ENCODE measurements at places on chromosomes 3 and 15.

- no peak for DNase-seq
Measured at GRCh38 chr3:31455524-31455923, 77.2 kb upstream of the STT3B start.

GRCh38 chr3:31988271-31988670, 6.7 kb downstream of the ZNF860 start:
- DNase-seq, result no peak

GRCh38 chr15:94238539-94239118, 7.3 kb downstream of the MCTP2 start:
- DNase-seq, result no peak

GRCh38 chr15:42727750-42728381, 9.1 kb downstream of the CDAN1 start:
- no peak for DNase-seq

DNA sequence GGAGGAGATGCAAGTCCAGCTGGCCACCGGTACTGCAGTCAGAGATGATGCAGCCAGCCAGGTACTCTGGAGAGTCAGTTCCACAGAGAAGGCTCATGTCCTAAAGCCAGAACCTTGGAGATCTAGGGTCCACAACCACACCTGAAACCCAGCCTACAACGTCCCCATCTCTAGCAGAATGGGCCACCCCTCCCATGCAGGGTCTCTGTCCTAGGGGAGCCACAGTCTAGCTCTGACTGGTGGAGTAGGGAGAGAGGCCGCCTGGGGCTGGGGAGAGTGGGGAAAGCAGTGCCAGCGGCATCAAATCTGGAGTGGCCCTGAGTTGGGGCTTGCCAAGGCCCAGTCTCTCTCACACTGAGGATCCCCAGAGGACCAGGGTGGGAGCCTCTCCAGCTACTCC, 43.5 kb downstream of the PTH1R start:
- no peak for DNase-seq

GRCh38 chr15:52419494-52419893, 109.2 kb downstream of the MYO5A start:
- DNase-seq, result no peak

- no peak for DNase-seq
Measured at GRCh38 chr15:63401078-63401477, 19.4 kb upstream of the CA12 start.

DNA sequence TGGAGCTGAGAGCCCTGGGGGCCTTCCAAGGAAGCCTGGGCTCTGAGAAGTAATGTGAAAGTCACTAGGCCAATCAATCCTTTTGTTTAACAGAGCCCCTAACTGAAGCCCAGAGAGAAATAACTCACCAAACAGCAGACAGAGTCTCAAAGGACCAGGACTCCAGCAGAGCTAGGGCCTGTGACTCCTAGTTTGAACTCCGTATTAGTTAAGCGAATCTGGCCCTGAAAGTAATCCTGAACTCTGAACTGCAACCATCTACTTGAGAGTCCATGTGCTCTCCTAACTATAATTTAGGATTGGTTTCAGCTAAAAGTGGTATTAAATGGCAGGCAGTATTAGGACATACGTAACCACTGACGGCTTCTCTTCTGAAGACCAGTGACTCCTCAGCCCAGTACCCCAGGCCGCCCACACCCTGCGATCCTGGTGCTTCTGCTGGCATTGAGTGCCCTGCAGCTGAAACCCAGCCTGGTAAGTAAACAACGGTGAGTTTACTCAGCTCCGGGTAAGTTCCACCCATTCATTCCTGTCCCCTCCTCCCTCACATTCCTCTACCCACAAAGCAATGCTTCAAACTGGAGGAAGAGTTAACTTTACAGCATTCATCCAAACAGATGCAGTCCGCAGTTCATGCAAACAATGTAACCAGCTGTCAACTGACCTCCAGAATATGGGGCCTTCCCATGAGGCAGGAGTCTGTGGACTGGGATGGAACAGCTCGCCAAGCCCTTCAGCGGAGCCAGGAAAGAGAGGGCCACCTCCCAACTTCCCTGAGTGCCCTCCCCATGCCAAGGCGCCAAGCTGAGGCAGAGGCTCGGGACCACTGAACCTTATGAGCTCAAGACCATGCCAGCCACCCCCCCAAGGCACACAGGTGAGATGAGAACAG, 7.3 kb downstream of the MYO5C start:
- no peak for DNase-seq

GRCh38 chr3:47872916-47873315, 70.0 kb downstream of the DHX30 start:
- DNase-seq, result no peak

GRCh38 chr3:110419601-110420000, 652.0 kb upstream of the NECTIN3 start:
- DNase-seq, result no peak

- DNase-seq, result no peak
Measured at GRCh38 chr3:190099099-190099498, 21.6 kb downstream of the P3H2 start.

- DNase-seq, result no peak
Measured at GRCh38 chr3:38268522-38268921, 2.9 kb downstream of the SLC22A13 start.

GRCh38 chr3:107882881-107883280, 207.9 kb downstream of the CD47 start:
- no peak for DNase-seq

DNA sequence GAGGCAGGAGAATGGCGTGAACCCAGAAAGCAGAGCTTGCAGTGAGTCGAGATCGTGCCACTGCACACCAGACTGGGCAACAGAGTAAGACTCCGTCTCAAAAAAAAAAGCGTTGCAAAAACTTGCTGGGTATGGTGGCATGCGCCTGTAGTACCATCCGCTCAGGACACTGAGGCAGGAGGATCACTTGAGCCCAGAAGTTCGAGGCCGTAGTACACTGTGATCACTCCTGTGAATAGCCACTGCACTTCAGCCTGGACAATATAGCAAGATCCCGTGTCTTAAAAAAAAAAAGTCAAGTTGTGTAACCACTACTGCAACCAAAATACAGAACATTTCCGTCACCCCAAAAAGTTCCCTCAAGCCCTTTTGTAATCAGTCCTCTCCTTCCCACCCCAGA, 1.5 kb downstream of the ARPC4 start:
- no peak for DNase-seq

- no peak for DNase-seq
Measured at GRCh38 chr3:154862265-154862664, 217.9 kb upstream of the MME start.

GRCh38 chr3:78825858-78826215, 942.0 kb downstream of the ROBO1 start:
- no peak for DNase-seq

DNA sequence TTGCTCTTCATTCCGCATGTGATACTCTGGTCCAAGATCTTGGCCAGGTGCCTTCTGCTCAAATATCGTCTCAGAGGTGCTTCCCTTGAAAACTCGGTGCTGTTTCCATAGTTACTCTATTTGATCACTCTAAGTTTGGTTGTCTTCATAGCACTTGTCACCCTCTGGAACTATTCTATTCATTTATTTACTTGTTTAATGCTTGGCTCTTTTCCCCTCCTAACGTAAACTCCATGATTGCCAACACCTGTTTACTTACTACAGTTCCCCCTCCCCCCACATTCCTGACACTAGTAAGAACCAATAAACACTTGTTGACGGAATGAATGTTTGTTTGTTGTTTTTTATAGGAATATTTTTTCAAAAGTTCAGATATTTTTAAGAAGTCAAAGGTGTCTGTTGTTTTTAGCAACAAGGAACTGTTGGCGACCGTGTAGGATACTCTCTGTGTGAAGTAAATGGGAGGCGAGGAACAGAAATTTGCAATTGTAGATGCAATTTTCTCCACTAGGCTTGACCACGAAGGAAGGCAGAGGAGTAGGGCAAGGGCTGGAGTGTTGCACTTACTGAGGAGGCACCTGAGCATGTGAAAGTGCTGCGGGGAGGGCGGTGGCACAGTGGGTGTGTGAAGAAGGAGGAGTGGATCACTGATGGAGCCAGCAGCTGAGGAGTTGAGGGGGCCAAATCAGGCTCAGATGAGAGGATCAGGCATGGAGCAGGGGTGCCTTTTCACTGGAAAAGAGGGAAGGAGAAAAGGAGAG, 48.4 kb downstream of the MOBP start:
- no peak for DNase-seq

DNA sequence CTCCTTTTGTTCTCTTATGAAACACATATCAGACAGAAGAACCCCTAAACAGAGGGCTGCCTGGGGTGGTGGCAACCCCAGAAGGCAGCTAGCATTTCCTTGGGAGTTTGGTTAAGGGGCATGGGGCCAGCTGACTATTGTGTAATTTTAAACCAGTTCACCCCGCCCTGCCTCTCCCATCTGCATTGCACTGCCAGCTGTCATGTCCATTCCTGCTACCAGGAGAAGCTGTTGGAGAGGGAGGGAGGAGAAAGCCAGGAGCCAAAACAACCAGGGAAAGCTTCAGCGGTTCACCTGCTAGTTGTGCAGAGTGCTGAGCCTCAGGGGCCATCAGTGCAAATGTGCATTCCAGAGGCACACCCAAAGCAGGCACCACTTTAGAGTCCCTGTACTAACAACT, 47.6 kb upstream of the ATP1B3 start:
- no peak for DNase-seq

- no peak for DNase-seq
Measured at GRCh38 chr15:88708655-88709054, 69.8 kb downstream of the ISG20 start.

GRCh38 chr15:94235646-94236045, 4.3 kb downstream of the MCTP2 start:
- DNase-seq, result no peak

GRCh38 chr3:177361081-177361938, 164.0 kb upstream of the TBL1XR1 start:
- no peak for DNase-seq

- DNase-seq, result no peak
Measured at GRCh38 chr3:123640740-123641462, 56.0 kb upstream of the HACD2 start.

DNA sequence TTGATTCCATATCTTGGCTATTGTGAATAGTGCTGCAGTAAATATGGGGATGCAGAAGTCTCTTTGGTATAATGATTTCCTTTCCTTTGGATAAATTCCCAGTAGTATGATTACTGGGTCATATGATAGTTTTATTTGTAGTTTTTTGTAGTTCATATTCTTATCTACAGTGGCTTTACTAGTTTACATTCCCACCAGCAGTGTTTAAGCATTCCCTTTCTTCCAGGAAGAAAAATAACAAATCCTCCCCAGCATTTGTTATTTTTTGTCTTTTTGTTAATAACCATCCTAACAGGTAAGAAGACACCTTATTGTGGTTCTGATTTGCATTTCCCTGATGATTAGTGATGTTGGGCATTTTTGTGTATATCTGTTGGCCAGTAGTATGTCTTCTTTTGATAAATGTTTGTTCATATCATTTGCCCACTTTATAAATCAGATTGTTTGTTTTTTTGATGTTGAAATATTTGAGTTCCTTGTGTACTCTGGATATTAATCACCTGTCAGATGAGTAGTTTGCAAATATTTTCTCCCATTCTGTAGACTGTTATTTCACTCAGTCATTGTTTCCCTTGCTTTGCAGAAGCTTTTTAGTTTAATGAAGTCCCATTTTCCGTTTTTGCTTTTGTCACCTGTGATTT, 163.3 kb upstream of the THRB start:
- no peak for DNase-seq

- DNase-seq, result no peak
Measured at GRCh38 chr3:45659661-45660566, 29.3 kb upstream of the SACM1L start.

DNA sequence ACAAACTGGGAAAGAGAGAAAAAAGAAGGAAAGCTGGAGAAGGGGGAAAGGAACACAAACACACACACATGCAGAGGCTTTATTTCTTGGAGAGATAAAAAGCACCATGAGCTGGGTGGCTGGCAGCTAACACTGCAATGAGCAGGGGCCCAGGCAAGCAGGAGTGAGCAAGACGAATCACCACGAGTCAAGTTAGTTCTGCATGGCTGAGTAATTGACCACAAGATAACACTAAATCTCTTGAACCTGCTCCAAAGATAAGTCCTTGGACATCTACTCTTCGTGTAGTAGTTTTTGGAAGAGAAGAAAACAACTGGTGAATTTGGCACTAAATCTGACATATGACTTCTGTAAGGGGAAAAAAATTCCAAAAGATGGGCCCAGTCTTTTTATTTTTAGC, 100.9 kb downstream of the MYO5A start:
- DNase-seq, result no peak

DNA sequence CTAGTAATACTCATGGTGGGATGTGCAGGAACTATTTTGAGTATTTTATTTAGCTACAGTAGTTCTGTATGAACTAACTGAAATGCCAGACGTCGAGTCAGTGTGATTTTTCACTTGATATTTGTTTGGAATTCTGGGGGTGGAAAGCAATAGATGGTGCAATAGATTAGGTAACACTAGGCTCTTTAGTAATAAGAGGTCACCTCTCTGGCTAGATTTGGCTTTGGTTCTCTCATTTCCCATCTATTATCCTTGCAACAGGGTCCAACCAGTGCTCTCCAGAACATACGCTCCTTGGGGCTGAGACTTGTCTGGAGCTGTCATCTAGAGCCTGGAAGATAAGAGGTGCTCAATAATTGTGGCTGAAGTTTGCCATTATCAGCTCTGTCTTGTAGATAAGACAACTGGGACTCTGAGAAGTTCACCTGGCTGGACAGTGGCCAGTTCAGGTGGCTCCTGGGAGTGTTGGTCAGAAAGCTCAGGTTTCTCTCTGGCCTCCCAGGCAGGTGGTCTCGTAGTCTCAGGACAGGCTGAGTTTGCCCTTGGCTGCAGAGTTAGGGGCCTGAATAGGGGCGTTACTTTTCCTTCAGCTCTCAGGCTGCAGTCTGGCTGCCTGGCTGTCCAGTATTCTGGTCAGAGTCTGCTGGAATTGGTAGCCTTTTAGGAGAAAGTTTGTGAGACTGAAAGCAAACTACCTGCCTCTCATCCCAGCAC, 277.5 kb upstream of the RGMA start:
- no peak for DNase-seq

DNA sequence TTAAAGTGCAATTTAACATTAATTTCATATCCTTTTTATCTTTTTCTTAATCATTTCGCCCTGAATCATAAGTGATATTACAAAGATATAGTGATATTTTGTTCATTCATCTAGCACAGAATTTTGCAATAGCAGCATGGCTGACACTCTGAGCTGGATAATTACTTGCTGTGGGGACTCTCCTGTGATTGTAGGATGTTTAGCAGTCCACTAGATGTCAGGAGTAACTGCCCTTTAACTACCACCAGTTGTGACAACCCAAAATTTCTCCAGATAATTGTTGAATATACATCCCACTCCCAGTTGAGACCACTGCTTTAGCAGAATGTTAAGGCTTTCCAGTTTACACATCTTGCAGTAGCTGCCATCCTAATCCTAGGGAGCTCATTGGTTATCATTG, 196.8 kb upstream of the MBNL1 start:
- no peak for DNase-seq

DNA sequence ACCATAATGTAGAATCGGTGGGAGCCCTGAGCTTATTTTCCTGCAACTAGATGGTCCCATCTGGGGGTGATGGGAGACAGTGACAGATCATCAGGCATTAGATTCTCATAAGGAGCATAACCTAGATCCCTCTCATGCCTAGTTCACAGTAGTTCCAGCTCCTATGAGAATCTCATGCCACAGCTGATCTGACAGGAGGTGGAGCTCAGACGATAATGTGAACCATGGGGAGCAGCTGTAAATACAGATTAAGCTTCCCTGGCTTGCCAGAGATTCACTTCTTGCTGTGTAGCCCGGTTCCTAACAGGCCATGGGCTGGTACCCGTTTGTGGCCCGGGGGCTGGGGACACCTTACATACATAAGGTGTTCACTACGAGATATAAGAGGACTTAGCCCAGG, 67.5 kb upstream of the LRRFIP2 start:
- no peak for DNase-seq

Measured in activated T-helper 1 cell treated with Interleukin-2 at 50 U/mL for 16 hours (primary cell).